ENCODE measurements at places on chromosomes 12 and 14. TPM values are rescaled to one million over a fixed set of nuclear protein-coding genes. Genes with fewer than 3 reads are reported as not detected.

DNA sequence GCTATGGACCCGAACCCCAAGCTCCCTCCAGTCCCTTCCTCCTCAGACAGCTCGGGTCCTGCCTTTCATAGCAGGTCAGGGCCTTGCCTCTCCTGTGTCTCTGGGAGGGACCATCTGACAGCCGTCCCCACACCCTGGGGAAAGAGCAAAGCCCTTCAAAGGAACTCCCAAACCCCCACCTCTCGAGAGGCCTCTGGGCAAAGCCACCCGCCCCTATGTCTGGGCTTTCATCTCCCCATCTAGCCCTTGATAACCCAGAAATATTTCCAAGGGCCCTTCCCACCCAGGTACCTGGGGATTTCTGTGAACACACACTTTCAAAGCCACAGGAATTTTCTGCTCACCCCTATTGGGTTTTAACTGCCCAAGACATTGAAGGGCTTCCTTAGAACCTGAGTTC, 32.1 kb downstream of the SNRNP35 start:
- no peak for DNase-seq

DNA sequence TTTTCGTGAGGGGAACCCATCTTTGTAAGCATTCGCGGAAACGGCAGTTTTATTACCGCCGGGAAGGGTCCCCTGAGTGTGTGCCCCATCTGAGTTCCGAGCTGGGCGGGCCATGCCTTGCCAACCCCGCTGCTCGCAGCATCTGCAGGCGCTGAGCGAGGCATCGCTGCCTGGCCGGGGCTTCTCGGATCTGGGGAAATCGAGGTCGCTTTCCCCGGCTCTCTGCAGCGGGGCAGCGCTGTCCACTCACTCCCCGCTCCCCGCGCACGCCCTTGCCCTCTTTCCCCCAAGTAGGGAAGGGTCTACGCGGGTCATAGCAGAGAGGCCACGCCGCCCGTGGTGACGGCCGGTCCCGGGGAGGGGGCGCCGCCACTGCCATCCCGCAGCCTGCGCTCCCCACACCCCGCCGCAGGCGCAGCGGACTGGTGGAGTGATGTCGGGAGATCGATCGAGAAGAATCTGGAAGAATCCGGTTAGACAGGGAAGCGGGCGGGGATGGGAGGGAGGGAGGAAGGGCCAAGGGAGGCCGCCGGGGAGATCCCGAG, 507 bp upstream of the FKBP4 start:
- no peak for DNase-seq

The SMIM41 gene
- 1.8 TPM for total RNA-seq

GRCh38 chr12:59820594-59821011, 224.8 kb downstream of the SLC16A7 start:
- DNase-seq, result no peak

The TMEM229B gene
- 4.1 TPM for total RNA-seq

The ELK3 gene
- total RNA-seq, result 19.9 TPM

- peak; percentile 13 for DNase-seq
These were observed 1.1 kb downstream of the CNTN1 start for GRCh38 chr12:40693207-40693821.

The PLEK2 gene
- total RNA-seq, result 5.9 TPM

The NFE2 gene
- not detected for total RNA-seq

The LRTM2 gene
- total RNA-seq, result not detected

DNA sequence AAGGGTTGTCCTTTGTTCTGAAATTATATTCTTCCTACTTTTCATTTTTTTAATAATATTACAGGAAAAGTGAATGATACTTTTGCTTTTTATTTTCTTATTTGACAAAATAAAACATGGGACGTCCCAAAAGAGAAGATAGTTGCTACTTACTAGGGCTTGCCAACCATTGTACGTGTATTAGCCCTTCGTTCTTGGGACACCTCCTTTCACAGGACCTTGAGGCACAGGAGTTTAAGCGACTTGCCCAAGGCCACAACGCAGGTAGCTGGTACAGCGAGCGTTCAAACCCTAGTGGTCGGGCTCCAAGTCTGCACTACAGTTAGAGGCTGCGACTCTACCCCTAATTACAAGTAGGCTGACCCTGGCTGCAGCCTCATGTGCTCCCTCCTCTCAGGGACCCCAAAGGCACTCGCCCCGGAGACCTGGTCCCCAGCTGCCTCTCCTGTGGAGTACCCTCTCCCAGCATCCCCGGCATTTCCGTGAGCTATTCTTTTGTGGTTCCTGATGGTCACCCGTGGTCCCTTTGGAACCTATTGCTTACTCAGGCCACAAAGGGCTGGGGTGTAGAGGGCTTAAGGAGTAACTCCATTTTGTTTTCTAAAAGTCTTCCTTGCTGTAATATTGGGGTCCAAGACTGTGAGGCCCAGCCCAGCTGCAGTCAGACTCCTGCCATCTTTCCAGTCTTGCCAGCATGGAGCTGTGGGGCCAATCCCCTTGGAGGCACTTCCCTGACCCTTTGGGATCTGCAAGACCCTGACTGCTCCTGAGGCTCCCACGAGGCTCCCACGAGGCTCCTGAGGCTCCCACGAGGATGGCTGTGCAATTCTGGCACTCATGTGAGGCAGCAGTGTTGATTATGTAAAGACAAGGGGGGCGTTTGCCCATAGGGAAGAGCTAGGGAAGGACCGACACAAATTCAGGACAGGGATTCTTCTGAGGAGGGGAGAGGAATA, 49.7 kb downstream of the IQSEC3 start:
- no peak for DNase-seq

GRCh38 chr12:125744201-125744600, 679.0 kb downstream of the AACS start:
- no peak for DNase-seq

The KCNH3 gene
- total RNA-seq, result 0.95 TPM

GRCh38 chr12:3152011-3152511, 74.9 kb downstream of the TSPAN9 start:
- DNase-seq, result peak; percentile 44

- DNase-seq, result no peak
These were observed 102.9 kb upstream of the ABCD2 start for GRCh38 chr12:39722504-39722903.

The ADGRD1 gene
- total RNA-seq, result 21.3 TPM

DNA sequence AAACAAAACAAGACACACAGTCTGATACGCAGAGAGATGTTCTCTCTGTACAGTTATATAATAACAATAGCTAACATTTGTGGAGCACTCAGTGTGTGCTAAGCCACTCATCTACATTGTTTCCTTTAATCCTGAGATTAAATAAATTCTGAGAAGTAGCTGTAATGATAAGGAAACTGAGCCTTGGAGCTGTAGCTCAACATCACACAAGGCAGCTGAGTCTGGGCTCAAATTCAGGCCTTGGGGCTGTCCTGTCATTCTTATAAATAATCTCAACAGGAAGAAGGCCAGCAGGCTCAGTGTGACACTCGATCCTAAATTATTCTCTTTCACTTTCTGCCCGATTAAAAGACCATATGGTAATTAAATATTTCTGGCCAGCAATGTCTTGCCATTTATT, 24.5 kb downstream of the CDKN1B start:
- no peak for DNase-seq

The GPRC5D gene
- total RNA-seq, result not detected

DNA sequence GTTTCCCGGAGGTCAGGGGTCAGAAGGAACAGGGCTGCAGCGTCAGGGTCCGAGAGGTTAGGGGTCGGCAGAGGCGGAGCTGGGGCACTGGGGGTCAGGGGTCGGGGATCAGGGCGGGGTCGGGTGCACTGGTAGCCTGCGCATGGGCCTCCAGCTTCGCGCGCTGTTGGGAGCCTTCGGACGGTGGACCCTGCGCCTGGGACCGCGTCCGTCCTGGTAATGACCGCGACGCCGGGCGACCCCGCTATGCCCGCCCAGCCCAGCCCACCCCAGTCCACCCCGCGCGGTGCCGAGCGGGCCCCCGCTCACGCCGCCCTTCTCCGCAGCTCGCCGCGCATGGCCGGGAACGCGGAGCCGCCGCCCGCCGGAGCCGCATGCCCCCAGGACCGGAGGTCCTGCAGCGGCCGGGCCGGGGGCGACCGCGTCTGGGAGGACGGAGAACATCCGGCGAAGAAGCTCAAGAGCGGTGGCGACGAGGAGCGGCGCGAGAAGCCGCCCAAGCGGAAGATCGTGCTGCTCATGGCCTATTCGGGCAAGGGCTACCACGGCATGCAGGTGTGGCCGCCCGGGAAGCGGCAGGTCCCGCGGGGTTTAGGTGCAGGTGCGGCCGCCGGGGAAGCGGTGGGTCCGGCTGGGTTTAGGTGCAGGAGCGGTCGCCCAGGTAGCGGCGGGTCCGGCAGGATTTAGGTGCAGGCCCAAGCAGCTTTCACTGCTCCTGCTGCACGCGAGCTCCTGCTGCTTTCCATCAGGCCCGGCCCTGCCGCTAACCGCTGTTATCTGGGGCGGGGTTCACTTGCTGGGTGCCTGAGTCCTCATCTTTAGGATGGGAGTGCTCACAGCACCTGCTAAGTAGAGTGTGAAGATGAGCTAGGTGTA, 743 bp downstream of the PUS1 start:
- no peak for DNase-seq

The SAMD4A gene
- total RNA-seq, result 172 TPM

DNA sequence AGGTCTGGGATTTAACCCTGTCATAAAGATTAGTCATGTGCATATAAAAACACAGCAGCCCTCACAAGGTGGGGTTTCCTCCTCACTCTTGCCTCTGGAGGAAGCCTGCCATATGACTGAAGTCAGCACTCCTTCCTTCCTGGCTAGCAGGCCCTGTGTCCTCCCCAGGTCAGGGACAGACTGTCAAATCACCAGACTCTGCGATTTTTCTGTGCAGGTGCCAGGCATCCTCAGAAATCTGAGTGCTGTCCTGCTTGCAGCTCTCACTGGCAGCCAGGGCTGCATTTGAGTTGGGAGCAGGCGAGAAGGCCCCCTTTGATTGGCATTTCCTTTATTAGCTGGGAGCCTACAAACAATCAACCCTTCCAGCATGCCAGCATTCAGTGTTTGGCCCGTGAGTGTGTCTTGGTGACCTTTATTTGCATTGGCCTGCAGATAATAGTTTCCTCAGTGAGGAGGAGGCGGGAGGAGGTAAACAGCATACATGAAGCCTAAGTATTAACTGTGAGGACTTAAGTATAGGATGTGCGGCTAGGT, 183.8 kb upstream of the ARHGAP5 start:
- DNase-seq, result no peak

The IAPP gene
- not detected for total RNA-seq

The TMCC3 gene
- total RNA-seq, result 12.4 TPM

- no peak for DNase-seq
These were observed 1222.8 kb downstream of the GALC start for GRCh38 chr14:86770186-86770585.

DNA sequence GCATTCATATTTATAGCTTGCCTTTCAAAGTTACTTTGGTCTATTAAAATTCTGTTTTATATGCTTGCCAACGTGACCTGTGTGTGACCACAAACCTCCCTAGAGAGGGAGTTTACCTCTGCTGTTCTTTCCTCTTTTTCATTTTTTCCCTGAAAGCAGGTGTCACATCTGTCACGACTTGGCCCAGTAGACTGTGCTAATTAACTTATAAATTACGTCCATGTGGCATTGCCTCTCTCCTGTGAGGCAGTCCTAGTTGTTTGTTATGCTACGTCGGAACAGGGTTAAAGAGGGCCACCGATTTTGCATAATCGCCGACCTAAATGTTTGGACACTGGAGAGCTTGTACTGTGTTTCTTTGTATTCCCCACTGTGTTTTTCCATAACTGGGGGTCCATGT, 343.9 kb upstream of the FLRT2 start:
- no peak for DNase-seq

DNA sequence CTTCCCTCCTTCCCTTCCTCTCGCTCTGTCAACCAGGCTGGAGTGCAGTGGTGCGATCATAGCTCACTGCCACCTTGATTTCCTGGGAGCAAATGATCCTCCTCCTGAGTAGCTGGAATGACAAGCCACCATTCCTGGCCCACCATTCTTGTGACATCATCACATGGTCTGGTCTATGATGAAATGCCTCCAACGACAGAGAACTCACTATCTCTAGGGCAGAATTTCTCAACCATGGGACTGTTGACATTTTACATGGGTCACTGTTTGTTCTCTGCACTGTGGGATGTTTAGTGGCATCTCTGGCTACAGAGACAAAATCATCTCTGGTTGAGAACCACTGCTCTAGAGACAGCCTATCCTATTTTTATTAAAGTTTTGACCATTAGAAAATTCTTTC, 9.7 kb downstream of the VRK1 start:
- DNase-seq, result no peak

GRCh38 chr12:111818340-111818739, 23.7 kb upstream of the MAPKAPK5 start:
- no peak for DNase-seq

The CDKN3 gene
- total RNA-seq, result 13.5 TPM

The LHX5 gene
- not detected for total RNA-seq

- DNase-seq, result no peak
These were observed 504.1 kb downstream of the RPL10L start for GRCh38 chr14:46147452-46147851.

The ADAM21 gene
- total RNA-seq, result 0.14 TPM

The RNASE1 gene
- 922 TPM for total RNA-seq

The MAPKAPK5 gene
- 35.7 TPM for total RNA-seq

DNA sequence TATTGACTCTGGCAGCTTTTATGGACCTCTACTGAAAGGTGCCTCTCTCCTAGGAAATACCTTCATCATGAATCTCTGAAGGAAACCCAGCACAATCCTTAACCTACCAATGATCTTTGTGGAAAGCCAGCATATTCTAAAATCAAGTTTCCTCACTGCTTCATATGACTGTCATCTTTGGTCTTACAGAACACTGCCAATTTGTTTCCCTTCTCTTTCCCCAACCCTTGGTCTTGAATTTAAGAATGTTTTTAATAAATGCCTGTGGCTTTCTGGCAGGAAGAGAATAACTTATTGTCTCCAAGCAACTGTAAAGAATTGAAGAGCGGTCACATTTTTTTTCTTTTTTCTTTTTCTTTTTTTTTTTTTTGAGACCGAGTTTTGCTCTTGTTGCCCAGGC, 427.6 kb downstream of the IPO8 start:
- DNase-seq, result no peak

The COL2A1 gene
- not detected for total RNA-seq

- DNase-seq, result no peak
These were observed 635.4 kb upstream of the ATXN7L3B start for GRCh38 chr12:73902260-73902659.

DNA sequence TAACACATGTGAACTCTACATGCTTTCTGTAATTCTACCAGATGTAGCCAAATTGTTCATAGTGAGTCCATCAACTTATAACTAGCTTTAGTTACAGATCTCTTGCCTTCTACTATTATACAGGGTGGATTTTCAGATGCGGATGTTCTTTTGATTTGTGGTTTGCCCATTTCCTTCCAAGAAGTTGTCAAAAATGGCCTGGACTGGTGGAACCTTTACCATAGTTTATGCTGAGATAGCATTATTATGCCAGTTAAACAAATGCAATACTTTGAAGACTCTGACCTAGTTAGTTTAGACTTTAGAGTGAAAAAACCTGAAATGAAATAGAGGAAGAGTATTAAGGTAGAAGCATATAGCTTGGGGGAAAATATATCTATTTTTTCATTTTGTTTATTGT, 27.4 kb upstream of the CFL2 start:
- DNase-seq, result no peak

The OTOGL gene
- total RNA-seq, result 0.14 TPM

The OR4K17 gene
- total RNA-seq, result not detected

- no peak for DNase-seq
These were observed 85.7 kb downstream of the BTG1 start for GRCh38 chr12:92059960-92060359.

The MDGA2 gene
- total RNA-seq, result not detected

The PTGDR gene
- total RNA-seq, result 2.0 TPM

The HOTAIR gene
- total RNA-seq, result not detected

Measured in thoracic aorta (tissue), 2 donors.